Activated CD4-positive, alpha-beta T cell treated with anti-CD3 and anti-CD28 coated beads, Interleukin-2, Interleukin-6, amounts not matched to agents 100 ng/mL and 50 ng/mL, durations not matched to agents 16 hours and 8 hours (primary cell): ENCODE measurements at places on chromosomes 5 and 9.

GRCh38 chr5:158026304-158027031, 167.5 kb upstream of the CLINT1 start:
- DNase-seq: no peak

DNA sequence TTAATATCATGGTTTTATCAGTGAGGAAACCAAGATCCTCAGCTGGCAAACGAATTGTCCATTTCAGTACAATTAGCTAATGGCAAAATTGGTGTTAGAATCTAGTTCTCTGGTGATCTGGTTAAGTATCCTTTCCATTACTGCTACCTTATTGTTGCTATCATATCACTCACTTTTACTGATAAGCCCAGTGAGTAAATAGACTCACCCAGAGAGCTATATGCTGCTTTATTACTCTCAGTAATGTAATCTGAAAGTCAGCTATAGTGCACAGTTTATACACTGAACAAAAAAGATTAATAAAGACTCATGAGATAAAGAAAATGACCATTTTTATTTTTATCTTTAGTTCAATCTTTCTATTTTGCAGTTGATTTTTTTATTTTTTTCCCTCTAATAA, 95.0 kb downstream of the DMAC1 start:
- DNase-seq: no peak

DNA sequence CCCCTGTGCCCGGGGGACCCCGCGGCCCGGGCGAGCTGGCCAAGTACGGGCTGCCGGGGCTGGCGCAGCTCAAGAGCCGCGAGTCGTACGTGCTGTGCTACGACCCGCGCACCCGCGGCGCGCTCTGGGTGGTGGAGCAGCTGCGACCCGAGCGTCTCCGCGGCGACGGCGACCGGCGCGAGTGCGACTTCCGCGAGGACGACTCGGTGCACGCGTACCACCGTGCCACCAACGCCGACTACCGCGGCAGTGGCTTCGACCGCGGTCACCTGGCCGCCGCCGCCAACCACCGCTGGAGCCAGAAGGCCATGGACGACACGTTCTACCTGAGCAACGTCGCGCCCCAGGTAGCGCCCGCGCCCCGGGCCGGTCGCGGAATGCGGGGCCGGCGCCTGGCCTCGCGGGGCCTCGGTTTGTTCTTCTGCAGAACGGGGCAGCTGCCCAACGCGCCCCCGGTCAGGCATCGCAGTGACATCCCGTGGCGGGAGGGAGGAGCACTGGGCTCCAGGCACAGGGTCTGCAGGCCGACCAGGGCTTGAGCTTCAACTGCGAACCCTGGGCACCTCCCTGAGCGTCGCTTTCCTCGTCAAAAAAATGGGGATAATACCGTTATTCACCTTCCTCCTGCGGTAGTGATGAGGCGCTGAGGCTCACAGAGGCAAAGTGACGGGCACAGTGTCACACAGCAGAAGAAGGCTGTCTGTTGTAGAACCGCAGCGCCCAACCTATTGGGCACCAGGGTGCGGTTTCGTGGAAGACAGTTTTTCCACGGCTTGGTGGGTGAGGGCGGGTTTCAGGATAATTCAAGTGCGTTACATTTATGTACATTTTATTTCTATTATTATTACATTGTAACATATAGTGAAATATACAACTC, 777 bp downstream of the ENDOG start:
- DNase-seq: peak; percentile 62

- no peak for DNase-seq
Measured at GRCh38 chr5:34686762-34687268, 30.7 kb downstream of the RAI14 start.

DNA sequence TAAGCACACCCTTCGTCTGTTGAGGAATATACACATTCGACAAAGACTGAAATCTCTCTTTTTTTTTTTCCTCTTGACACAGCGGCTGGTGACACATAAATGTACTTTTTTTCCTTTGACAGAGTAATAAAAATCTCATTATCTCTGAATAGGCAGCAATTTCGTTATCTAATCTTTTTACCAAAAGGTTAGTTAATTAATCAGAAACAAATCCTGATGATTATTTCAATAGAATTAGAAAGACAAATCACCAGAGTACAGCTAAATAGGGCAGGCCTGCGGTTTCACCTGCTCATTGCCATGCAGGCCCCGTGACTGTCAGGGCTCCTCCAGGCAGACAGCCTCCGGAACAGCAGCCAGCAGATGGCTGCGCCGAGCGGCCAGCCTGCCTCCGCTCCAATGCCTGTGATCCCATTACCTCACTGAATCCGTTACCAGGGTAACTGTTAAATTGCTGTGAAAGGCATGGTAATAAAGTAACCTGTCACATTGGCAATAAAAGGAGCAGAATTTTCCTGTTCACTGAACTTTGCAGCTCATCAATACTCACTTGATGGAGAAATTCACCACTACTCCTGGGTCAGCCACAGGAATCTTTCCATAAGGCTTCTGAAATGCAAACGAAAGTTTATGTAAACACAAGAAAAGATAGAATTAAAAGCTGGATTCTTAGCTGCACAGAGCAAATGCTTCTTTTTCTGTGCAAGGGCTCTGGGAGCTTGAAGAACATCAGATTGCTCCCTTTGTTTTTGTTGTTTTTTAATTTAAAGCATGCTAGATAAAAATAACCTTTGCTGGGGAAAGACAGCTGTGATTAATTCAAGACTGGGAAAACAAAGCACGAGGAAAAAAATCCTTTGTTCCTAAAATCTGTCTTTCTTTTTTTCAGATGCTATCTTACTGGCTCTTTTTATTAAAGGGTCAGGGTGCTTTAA, 666.4 kb upstream of the ZNF608 start:
- no peak for DNase-seq

GRCh38 chr9:77856615-77857014, 175.0 kb downstream of the GNAQ start:
- no peak for DNase-seq

DNA sequence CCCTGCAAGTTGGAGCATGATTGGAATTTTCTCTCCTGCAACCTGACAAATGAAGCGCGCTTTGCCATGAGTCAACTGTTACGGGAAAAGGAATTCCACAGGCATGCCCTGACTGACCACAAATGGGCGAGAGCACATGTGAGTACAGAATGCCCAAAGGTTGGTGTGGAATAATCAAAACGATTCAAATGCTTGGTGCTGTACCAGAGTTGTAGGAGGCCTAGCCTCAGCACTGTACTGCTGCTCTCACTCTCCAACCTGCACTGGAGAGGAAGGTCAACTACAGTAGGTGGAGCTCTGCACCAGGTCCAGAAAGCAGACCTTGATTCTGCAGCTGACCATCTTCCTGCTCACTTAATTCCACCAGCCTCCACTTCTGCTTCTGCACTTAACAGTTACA, 406.9 kb upstream of the ACTBL2 start:
- no peak for DNase-seq

GRCh38 chr5:107704681-107705401, 34.1 kb upstream of the EFNA5 start:
- DNase-seq: no peak

- DNase-seq: no peak
Measured at GRCh38 chr5:2168601-2169429, 286.1 kb upstream of the IRX4 start.

DNA sequence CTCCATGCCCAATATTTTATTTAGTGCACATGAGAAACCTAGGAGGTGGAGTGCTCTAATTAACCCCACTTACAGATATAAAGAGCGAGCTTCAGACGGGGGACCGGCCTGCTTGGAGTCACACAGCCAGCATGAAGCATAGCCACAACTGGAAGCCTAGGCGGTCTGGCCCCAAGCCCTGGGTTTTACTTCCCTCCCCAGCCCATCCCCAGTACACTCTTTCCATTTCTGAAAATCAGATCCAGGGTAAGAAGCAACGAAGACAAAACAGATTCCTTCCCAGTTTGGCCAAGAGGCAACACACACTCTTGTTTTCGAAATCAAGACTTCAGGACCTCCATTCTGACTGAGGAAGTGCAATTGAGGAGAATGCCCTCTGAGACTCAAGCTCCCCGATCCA, 27.1 kb downstream of the KCNMB1 start:
- no peak for DNase-seq

- no peak for DNase-seq
Measured at GRCh38 chr5:60257596-60258271, 364.2 kb upstream of the PDE4D start.

DNA sequence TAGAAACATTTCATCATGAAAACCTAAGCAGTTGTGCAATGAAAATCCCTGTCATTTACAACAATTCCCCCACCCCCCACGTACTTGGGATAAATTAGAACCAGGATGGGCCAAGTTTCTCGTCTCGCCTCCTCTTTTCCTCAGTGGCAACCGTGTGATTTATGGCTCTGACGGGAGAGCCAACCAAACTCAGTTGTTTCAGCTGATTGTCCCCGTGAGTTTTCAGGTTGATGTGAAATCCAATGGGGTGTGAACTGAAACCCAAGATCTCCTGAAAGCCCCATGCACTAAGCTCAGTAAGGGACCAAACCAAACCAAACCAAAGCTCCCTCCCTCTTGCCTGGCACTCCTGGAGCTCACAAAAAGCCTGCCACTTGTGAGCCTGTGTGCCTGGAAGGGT, 138.7 kb upstream of the SLC24A2 start:
- DNase-seq: no peak

GRCh38 chr9:124347968-124348358, 67.3 kb downstream of the PSMB7 start:
- DNase-seq: no peak

- DNase-seq: no peak
Measured at GRCh38 chr5:128876569-128877382, 88.5 kb upstream of the SLC27A6 start.

DNA sequence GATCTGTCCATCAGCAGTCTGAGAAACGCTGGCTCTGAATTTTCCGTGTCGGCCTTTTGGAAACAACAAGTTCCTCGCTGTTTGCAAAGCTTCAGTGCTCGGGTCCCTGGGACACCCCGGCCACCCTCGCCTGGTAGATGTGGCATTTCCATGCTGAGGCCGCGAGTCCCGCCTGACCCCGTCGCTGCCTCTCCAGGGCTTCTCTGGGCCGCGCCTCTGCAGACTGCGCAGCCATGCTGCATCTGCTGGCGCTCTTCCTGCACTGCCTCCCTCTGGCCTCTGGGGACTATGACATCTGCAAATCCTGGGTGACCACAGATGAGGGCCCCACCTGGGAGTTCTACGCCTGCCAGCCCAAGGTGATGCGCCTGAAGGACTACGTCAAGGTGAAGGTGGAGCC, 4.7 kb downstream of the NTNG2 start:
- DNase-seq: peak; percentile 47

GRCh38 chr9:126842977-126843799, 17.3 kb upstream of the ZBTB34 start:
- no peak for DNase-seq

GRCh38 chr9:76023715-76024195, 133.3 kb downstream of the PCSK5 start:
- peak; percentile 38 for DNase-seq

DNA sequence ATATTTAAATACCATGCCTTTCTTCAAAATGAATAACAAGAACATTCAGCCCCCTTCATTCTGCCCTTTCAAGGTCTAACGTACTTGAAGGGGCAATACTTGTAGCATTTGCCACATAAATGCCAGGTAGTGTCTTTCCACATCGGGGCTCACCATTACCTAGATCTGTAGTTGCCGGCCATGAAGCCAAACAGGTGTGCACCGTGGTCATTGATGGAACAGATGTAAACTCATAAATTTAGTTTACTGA, 193.0 kb downstream of the CD180 start:
- DNase-seq: no peak

DNA sequence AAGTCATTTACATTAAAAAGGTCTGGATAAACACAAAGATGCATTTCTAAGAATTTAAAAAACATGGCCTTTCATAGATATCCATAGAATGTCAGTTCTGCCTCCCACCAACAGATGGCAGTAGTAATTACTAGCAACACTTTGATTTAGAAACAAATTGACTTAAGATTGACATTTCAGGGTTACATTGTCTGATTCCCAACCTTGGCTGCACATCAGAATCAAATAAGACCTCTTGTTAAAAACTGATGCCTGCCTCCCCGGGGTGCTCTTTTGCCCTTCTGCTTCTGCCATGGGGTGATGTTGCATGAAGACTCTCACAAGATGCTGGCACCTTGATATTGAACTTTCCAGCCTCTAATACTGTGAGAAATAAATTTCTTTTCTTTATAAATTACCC, 146.2 kb upstream of the GPR151 start:
- DNase-seq: peak; percentile 48

DNA sequence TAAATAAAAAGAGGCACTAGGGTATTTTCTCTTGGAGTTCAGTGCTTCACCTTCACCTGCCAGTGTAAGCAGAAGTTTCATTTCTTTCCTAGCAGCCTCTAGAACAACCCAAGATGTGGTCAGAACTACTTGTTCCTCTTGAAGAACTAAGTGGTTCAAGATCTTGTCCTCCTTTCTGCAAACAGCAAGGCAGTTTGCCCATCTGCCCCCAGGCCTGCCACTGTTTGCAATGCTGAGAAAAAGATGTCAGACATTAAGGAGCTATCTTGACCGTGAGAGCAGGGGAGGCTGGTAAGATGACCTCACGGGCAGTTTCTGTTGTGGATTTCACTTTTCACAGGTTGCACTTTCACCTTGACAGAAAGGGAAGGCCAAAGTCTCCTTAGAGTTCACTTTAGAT, 52.0 kb upstream of the KLF4 start:
- no peak for DNase-seq

DNA sequence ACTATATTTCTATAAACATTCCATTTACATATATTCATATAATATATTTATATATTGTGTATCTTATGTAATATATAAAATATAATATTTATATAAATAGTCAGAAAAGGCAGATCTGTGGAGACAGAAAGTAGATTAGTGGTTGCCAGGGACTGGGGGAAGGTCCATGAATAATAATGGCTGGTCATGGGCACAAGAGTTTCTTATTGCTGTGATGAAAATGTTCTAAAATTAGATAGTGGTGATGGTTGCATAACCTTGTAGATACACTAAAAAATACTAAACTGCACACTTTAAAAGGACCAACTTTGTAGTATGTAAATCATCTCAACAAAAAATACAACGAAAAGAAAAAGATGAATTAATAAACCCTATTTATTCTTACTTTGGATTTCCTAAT, 47.3 kb downstream of the NUP155 start:
- DNase-seq: no peak

- no peak for DNase-seq
Measured at GRCh38 chr9:98091735-98092612, 27.0 kb downstream of the TRIM14 start.

GRCh38 chr9:104233366-104233765, 139.3 kb downstream of the SMC2 start:
- DNase-seq: no peak

DNA sequence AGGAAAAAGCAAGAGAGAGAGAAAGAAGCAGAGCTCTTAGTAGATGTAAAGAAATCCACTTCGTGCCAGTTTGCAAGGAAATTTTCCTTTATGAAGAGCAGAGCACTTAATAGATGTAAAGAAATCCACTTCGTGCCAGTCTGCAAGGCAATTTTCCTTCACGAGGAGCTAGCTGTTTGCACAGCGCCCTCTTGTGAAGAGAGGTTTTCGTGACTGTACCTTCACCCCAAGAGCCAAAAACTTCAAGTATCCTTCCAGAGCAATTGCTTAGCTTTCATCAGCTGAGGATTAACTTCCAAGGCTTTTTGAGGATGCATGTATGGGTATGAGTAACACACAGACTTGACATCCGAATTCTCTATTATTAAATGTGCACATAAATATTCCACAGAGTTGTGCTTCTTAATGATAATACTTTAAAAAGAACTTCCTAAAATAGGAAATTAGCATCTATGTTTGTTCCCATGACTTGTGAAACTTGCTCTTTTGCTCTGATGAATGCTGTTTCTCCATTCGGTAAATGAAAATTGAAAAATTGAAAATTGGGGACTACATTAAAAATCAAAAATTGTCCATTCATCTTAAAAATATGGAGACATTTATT, 525.6 kb downstream of the PDE4D start:
- DNase-seq: peak; percentile 46
